Fibroblast of skin of abdomen (primary cell): ENCODE measurements at places on chromosomes 1 and 21.

DNA sequence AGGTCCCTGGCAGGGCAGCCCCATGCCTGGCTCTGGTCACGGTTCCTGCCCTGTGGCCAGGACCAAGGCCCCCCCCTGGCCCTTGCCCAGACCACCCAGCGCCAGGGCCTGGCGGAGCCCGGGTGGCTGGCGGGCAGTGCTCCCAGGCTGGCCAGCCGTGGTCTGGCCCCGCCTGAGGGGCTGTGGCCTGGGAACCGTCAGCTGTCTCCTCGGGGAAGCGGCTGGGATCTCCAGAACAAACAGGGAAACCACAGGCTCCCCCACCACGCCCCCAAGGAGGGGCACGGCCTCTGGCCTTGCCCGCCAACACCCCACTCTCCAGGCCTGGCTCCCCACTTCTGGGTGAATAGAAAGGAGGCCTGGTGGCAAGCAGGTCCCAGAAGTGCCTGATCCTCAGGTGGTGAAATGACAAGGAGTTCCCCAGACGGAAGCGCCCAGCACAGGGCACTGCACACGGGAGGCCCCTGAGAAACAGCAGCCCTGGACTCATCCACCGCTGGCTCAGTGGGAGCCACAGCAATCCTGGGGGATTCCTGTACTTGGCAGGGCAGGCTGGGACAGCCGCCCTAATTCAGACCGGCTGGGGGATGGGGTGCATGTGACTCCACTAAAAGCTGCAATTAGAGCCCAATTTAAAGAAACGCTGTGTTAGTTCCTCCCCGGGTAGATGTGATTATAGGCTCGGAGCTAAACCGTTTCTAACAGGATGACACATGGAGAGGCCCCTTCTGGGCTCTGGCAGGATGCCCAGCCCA lies 78.9 kb downstream of the RAP1GAP start:
- DNase-seq, result no peak

DNA sequence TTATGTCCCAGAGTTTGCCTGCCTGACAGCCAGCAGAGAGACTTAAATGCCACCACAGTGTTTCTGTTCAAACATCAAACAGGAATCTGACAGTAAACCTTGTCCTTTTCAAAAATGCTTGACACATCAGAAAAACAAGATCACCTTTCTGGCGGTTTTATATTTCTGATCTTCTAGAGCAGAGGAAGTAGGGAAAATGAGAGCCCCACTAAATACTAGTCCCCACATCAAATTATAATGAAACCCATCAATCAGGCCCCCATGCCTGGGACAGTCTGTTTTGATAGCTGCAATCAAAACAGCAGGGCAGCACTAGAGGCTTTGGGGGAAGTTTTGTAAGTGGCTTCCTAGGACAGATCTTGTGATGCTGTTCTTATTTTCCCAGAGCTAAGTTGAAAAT lies 129.3 kb downstream of the CNIH3 start:
- DNase-seq, result no peak

DNA sequence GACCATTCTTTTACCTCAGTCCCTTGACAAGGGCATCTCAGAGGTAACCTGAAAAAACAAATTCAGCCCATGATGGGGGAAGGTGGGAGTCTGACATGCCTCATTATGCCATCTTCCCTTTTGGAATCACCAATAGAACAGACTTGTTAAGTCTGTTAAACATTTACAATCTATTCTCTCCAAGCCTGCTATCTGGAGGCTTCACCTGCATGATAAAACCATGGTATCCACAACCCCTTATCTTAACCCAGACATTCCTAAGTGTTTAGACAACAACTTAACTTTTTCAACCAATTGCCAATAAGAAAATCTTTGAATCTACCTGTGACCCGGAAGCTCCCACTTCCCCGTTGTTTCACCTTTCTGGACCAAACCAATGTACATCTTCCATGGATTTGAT lies 233.0 kb upstream of the CACYBP start:
- no peak for DNase-seq

DNA sequence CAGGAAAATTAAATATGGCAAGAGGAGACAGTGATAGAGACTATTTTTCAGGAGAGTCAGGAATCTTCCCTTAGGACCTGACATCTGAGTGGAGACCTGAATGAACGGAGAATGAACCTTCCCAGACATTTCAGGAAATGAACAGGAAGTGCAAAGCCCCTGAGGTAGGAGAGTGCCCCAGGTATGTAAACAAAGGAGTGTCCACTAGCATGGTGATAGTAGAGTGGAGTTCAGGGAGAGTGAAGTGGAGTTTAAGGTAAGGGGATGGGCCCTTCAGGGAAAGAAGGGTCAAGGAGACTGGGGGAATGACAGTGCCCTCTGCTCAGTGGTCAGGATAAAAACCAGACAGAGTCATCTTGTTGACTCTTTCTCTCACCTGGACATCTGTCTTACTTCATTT lies 19.3 kb downstream of the MYBPH start:
- DNase-seq, result no peak

DNA sequence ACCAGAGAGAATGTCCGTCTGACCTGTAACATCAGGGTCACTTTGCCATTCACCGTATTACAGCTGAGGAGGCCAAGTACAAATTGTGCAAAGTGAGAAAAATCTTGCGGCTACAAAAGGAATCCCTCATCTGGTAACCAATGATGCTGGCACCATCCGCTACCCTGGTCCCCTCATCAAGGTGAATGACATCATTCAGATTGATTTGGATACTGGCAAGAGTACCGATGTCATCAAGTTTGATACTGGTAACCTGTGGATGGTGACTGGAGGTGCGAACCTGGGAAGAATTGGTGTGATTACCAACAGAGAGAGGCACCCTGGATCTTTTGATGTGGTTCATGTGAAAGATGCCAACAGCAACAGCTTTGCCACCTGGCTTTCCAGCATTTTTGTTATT lies 18.3 kb upstream of the MUL1 start:
- DNase-seq, result no peak

DNA sequence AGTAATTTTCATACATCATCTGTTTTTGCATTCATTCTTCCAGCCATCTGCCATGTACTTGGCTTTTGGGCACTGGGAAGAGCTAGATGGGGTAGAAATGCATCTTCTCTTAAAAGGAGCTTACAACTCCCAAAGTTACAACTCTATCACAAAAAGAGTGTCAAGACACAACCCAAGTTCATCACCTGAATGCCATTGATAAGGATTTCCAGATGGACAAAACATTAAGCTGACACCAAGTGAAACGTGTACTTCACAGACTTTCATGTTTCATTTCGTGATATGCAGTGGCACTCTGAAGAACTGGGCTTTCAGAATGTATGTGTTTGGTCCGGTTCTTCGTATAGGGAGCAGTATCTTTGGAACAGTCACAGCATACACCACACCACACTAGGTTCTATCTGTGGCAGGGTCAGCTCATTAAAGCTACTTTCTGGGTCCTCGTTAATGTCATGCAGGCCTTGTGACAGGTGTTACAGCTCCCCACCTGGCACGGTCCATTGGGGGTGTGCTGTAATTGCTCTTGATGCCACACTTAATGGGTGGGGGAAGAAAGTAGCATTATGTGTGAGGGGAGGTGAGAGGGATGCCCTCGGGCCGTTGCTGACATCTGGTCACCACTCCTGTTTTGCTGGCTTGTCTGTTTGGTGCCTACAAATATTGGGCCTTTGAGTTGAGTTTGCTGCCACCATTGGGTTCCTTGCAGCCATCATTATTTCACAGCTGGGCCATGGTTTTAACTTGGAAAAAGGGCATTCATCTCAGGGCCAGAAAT lies 164.9 kb downstream of the NFIA start:
- no peak for DNase-seq

DNA sequence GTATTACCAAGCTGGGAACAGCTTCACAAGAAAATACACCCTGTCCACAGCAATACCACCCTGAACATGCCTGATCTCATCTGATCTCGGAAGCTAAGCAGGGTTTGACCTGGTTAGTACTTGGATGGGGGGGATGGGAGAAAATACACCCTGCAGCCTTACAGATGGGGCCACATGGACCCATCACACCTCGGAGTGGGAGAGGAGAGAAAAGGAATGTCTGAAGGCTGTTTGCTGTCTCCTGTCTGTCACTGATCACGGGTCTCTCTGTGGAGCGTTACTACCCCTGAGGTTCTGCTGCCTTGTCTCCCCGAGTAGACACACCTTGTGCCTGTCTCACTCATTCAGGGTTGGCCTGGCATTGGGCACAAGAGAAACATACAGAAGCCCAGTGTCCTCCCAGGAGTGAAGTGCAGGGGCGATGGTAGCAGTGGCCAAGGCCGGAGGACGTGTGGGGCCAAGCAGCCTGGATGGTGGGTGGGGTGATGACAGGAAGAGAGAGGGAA lies 48.0 kb downstream of the TEX35 start:
- no peak for DNase-seq

GRCh38 chr1:109391626-109392025 lies 6.1 kb downstream of the SORT1 start:
- no peak for DNase-seq

DNA sequence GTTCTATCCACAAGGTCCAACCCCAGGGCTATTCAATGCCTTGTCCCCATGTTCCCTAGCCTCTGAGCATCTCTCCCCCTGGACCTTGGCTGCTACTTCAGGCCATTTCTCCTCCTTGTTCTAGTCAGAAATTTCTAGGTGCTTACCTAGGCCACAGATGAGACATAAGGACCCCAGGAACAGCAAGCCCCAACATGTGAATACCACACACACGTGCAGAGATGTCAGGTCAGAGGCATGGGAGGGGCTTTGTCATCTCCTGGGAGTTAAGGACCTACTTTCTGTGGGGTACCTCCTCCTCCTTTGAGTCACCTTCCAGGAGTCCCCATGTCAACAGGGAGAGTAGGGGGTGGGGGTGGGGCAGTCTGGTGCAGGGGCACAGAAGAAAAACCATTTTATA lies 7.1 kb upstream of the RGS16 start:
- no peak for DNase-seq

GRCh38 chr1:61399199-61399598 lies 316.8 kb downstream of the NFIA start:
- DNase-seq, result no peak

GRCh38 chr21:45029298-45029947 lies 45.0 kb upstream of the ADARB1 start:
- peak; percentile 31 for DNase-seq

- DNase-seq, result no peak
Measured at GRCh38 chr1:56505792-56506743, 73.3 kb downstream of the PLPP3 start.

- no peak for DNase-seq
Measured at GRCh38 chr21:45670731-45671130, 27.2 kb downstream of the PCBP3 start.

DNA sequence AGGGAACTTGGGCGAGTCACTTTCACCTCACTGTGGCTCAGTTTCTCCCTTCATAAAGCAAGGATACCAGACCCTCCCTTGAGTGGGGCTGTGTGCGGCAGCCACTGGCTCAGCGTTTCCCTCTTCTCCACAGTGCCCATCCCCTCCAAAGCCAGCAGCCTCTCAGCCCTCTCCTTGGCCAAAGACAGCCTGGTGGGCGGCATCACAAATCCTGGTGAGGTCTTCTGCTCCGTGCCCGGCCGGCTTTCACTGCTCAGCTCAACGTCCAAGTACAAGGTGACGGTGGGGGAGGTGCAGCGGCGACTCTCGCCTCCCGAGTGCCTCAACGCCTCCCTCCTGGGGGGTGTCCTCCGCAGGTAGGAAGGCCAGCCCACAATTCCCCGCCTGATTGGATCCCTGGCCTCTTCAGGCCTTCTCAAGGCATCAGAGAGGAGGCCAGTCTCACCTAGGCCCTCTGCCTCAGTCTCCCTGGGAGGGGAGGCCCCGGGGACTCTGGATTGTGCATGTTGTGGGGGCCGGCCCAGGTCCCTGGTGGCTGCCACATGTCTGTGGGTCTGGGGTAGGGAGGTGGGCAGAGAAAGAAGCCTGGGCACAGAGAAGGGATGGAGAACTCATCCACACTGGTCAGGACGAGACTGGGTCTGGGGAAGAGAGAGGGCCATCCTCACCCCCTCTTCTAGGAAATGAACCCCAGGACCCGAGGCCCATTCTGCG lies 15.2 kb downstream of the TFAP2E start:
- DNase-seq, result no peak

GRCh38 chr1:153649137-153649862 lies 9.2 kb upstream of the SNAPIN start:
- no peak for DNase-seq

DNA sequence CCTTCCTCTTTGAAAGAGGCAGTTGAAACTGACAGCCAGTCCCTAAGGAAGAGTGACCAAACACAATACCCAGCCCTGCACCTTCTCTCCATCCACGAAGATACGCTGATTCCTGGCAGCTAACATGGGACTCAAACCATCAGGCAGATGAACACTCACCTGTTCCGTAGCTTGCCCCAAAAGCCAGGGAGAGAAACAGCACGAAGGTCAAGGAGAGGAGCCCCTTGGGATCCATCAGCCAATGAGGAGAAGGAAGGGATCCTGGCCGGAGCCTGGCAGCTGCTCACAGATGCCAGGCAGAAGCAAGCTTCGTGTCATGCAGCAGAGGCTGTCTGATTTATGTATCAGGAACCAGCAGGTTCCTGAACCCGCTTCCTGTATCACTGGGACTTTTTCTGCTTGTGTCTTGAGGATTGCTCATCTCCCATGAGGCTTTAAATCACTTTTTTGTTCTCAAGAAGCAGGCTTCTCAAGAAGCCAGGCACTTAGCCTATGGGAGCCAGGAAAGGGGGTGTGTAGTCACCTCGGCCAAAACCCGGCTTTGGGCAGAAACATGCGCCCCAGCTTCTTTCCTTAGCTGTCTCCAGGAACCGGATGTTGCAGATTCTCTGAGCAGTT lies at the start of gene SLAMF1:
SLAMF1 (minus strand) TSS at position 334 of the 618 bp plus-strand sequence; CDS start at position 235, 99 bp downstream.
- DNase-seq, result no peak

GRCh38 chr1:56357927-56358690 lies 221.3 kb downstream of the PLPP3 start:
- DNase-seq, result no peak

- DNase-seq, result peak; percentile 78
Measured at GRCh38 chr1:16173447-16174260, 17.8 kb upstream of the EPHA2 start.

DNA sequence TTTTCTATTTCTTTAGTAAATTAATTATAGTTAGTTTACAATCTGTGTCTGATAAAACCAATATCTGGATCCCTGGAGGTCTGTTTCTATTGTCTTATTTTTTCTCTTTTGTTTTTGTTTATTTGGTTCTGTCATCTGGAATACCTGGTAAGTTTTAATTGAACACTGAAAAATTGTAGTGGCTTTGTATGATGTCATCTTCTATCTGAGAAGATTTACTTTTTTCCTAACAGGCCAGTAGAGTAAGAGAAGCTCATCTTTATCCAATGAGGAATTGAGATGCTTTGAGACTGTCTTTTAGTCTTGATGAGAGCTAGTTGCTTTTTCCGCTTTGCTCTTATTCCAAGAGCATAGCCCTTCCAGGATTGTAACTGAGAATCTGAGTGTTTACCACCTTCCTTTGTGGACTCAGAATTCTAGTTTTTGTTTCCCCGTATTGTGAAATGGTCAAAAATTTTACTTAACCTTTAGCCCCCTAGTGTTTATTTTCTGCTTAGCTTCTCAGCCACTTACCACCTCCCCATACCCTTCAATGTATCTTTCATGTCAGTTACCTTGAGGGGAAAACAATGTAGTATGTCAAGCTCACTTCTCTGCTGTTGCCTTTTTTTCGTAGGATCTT lies 25.0 kb downstream of the PTGFRN start:
- DNase-seq, result no peak

GRCh38 chr1:31306278-31306677 lies 9.4 kb downstream of the ZCCHC17 start:
- DNase-seq, result peak; percentile 92
